CD4-positive, CD25-positive, alpha-beta regulatory T cell (primary cell): ENCODE measurements at places on chromosomes 4 and X. TPM values are rescaled to one million over a fixed set of nuclear protein-coding genes. Genes with fewer than 3 reads are reported as not detected.
A peak's percentile ranks its signal among the peaks of the same experiment; 100 is the strongest.

DNA sequence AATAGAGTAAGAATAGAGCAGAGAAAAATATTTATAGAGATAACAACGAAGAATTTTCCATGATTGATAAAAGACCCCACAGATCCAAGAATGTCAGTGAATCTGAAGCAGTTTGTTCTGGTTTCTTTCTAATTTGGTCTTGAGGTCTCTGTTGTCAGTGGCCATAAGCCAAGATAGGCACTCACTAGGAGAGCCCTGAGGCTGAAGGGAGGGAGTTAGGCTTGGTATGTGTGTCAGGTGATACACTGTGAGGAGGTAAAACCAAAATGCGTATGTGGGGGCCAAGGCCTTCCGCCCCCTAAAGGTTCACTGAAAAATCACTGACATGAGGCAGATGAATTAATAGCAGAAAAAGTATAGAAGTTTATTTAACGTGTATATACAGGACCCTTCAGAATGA, 382.3 kb upstream of the HTR2C start:
- DNase-seq = no peak
- H3K4me3 ChIP-seq = no peak overlapping the region
- H3K4me1 ChIP-seq = no peaks in the 10 kb centered on the region
- no peaks in the 10 kb centered on the region for H3K36me3 ChIP-seq

Gene RBM47
- polyA plus RNA-seq = not detected

GRCh38 chrX:3638280-3638873, 75.1 kb downstream of the PRKX start:
- peak; percentile 18 for DNase-seq
- H3K4me3 ChIP-seq = no peak overlapping the region
- H3K4me1 ChIP-seq = no peaks in the 10 kb centered on the region
- no peak overlapping the region for H3K27ac ChIP-seq
- H3K27me3 ChIP-seq = no peaks in the 10 kb centered on the region

Gene RPGR
- 3.8 TPM for polyA plus RNA-seq

GRCh38 chr4:156764846-156765245, 206.8 kb downstream of the PDGFC start:
- H3K4me3 ChIP-seq = no peak overlapping the region
- no peak for DNase-seq
- H3K27ac ChIP-seq = no peak overlapping the region
- H3K36me3 ChIP-seq = no peaks in the 10 kb centered on the region
- no peaks in the 10 kb centered on the region for H3K4me1 ChIP-seq
- H3K27me3 ChIP-seq = no peaks in the 10 kb centered on the region

Gene C4orf36
- not detected for polyA plus RNA-seq

Gene CCNA2
- 3.5 TPM for polyA plus RNA-seq

Gene STATH
- not detected for polyA plus RNA-seq

- H3K4me3 ChIP-seq = no peak overlapping the region
- no peaks in the 10 kb centered on the region for H3K27me3 ChIP-seq
- DNase-seq = no peak
- no peaks in the 10 kb centered on the region for H3K36me3 ChIP-seq
Observed at GRCh38 chr4:61771056-61771455, 570.9 kb downstream of the ADGRL3 start.

- no peak overlapping the region for H3K4me3 ChIP-seq
- H3K27me3 ChIP-seq = no peaks in the 10 kb centered on the region
- no peak for DNase-seq
- no peaks in the 10 kb centered on the region for H3K36me3 ChIP-seq
Observed at GRCh38 chr4:88991746-88992145, 65.2 kb downstream of the FAM13A start.

GRCh38 chrX:49879656-49880277, 483 bp downstream of the USP27X start:
- peak overlapping the region; percentile 58 for H3K27ac ChIP-seq
- H3K4me1 ChIP-seq = peaks cover 11% of the 10 kb centered on the region
- no peaks in the 10 kb centered on the region for H3K36me3 ChIP-seq
- DNase-seq = no peak
- no peaks in the 10 kb centered on the region for H3K27me3 ChIP-seq
- H3K4me3 ChIP-seq = peak overlapping the region; percentile 78
